ENCODE measurements at places on chromosomes 4 and X.

- DNase-seq: no peak
Measured at GRCh38 chr4:170014359-170015011, 11.7 kb downstream of the MFAP3L start.

DNA sequence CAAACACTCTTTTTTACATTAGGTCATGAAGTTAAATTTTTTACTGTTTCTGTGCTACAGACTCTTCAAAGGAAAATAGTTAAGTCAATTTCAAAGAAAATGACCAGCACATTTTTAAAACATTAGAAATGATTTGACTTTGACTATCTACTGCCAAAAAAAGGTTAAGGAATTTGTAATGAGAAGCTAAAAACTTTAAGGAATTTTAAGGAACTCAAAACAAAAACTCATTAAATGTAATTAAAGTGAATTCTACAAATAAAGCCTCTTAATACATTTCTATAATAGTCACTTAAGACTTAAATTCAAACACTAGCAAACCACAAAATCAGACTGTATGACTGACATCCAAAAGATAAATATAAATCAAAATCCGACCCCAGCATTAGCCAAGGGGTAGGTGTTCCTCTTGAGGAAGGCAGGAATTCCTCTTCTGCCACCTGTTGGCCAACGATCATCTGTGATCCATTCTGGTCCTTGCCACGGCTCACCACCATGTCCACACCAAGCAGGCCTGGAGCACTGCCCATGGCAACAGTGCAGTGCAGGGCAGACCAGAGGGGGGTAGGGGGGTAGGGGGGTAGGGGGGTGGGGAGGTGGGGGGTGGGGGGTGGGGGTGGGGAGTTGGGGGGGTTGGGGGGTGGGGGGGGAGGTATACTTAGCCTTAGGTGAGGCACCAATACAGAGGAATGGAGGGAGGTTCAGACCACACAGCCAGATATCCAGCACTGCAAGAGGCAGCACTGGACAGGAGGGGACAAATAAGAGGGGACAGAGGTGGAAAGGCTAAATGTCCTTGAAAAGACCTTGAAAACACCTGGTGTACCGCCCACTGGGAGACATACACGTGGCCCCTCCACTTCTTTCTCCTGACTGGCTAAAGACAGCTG is 287.4 kb downstream of the CHIC1 start:
- DNase-seq: no peak

- no peak for DNase-seq
Measured at GRCh38 chr4:181968371-181968770, 274.8 kb upstream of the TENM3 start.

- DNase-seq: no peak
Measured at GRCh38 chrX:109739625-109740432, 6.8 kb upstream of the ACSL4 start.

GRCh38 chrX:118225711-118226428 is 109.3 kb upstream of the KLHL13 start:
- DNase-seq: no peak

DNA sequence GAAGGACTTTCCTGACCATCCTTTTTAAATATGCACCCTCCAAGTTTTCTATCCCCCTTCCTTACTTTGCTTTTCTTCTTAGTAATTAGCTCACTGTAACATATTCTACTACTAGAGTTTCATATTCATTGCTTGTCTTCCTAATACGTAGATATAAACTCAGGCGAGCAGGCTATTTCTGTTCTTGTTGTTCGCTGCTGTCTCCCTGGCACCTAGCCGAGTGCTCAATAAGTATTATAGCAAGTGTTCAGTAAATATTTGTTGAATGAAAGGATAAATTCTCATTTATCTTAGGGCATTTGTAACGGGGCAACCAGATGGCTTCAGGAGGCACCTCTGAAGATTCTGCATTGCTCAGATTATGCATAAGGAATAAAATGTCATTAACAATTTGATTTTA is 6.8 kb upstream of the RHOH start:
- no peak for DNase-seq

GRCh38 chrX:150694738-150695410 is 1.7 kb downstream of the MTMR1 start:
- no peak for DNase-seq

- no peak for DNase-seq
Measured at GRCh38 chr4:7861440-7861881, 78.2 kb downstream of the AFAP1 start.

DNA sequence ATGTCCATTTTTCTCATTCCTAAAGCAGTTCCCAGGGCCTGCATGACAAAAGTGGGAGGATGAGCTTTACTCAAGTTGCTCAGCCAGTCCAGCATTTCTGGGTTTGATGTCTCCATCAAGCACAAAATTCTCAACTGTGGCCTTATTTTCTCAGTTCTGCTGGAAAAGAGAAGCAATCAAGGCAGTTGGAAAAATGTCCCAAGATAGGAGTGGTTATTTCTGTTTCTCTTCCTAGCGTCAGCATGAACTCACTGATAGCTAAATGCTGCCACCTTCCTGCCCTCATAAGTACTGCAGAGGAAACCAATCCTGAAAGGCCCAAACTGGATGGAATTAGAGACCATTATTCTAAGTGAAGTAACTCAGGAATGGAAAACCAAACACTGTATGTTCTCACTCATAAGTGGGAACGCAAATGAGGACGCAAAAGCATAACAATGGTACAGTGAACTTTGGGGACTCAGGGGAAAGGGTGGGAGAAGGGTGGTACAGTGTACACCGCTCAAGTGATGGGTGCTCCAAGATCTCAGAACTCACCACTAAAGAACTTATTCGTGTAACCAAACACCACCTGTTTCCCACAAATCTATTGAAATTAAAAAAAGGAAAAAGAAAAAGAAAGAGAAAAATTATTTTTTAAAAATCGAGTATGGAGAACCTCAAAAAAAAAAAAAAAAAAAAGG is 29.6 kb downstream of the ADH7 start:
- DNase-seq: peak; percentile 46

DNA sequence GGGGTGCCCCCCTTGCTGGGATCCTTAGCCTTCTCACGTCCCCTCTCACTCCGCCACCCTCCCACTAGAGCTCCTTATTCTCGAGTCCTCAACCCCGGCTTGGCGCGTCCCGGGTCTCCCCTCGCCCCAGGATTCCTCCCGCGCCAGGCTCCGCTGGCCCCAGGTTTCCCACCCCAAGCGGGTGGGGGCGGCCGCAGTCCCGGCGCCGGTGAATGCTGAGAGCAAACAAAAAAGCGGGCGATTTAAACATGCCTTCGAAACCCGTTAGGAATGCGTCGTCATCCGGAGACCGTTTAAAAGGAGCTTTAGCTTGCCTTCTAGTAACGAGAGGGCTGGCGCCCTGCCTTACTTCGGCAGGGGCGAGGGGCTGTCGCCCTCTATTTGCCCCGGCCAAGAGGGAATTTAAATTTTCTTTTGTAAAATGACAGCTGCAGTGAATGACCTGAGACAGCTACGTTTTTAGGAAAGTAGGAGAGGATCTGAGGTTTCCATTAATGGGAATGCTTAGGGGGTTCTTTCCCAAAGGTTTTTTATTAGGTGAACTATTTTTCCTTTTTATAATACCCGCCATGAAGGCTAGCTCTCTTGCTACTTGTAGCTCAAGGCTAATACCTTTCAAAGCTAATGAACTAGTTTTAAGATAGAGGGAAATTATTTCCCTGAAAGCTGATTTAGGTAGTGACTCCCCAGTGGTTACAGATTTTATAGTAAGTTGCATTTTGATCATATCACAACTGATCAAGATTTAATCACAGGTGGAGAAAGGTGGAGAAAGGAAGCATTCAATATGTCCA is 3.1 kb downstream of the JADE1 start:
- peak; percentile 25 for DNase-seq

DNA sequence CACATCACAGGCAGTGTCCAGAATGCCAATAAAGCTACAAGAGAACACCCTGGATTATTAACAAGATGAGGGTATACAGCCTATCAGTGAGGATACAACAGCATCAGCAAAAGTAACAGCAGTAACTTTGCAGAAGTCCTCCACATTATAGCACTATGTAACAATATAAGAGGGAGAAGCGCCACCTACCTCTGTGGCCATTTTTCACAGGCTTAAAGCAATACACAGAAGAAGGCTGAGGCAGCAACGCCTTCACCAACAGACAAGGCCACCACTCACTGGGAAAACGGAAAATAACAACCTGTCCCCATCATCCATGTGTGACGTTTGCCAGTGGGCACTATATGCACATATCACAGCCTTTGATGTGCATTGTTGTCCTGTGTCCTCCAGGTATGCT is 12.5 kb downstream of the RTL8B start:
- no peak for DNase-seq

DNA sequence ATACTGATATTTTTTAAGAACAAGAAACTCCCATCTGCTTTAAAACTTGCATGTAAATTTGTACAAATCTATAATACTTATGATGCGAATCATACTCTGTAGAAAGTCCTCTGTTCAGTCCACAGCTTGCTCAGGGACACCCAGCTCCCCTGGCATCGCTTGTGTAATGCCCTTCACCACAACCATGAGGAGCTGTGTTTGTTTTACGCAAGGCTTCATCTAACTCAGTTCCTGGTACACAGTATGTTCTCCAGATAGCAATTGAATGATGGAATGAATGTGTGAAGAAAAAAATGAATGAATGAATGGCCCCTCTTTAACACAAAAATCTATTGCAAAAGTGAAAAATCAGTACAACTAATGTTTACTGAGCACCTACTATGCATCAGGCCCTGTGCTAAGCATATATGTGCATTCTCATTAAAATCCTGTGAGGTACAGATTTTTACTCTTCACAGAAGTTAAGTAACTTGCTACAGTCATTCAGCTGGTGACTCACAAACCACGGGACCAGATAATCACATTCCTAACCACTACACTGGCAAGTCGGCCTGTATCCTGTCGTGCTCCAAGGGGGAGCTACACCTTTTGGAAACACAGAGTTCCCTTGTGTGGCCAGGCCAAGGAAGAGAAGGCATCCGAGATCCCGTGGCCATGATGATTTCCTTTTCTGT is 58.7 kb upstream of the KDR start:
- DNase-seq: no peak

DNA sequence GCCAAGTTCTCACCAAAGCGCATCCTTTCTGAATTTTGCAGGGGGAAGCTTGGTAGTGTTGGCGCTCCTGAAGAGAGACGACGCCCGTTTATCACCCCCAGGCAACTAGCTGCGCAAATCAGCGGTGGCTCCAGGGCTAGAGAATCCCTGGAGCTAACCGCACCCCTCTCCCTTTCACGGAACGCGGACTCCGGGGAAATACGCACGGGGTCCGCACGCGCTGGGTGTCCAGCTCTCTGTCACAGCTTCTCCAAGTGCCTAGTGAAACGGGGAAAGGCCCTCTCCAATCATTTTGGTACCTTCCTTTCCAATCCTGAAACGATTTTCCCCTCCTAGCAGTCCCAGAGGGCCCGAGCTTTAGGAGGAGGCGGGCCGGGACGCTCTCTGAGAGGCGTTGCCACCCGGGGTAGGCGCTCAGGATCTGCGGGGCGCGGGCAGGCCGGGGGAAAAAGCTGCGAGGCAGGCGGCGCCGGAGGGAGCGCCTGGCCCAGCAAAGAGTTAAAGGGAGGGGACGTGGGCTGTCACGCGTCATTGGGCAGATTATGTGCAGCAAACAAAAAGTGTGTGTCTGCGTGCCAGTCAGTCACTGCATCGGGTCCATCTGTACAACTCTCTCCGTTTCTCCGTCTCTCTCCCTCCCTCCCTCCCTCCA is at the start of gene PRDM8:
Gene PRDM8, plus strand, starts transcription at position 582 of the 652 bp plus-strand sequence. CDS start 2,578 bp downstream, outside the sequence.
- DNase-seq: no peak

DNA sequence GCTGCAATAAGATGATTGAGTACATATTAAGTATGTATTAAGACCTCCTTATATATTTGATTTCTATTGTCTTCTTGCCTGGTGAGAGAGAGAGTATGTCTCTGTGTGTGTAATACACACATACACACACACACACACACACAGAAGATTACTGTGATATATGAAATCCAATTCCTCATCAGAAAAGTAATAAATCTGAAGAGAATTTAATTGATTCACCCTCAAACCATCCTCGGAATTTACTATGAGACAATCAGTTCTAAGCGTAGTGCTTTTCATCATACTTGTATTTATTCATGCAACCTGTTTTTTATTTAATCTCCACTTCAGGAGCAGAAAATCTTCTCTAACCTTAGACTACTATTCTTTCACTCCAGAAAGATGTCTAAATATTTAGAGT is 62.3 kb upstream of the TLL1 start:
- DNase-seq: no peak

DNA sequence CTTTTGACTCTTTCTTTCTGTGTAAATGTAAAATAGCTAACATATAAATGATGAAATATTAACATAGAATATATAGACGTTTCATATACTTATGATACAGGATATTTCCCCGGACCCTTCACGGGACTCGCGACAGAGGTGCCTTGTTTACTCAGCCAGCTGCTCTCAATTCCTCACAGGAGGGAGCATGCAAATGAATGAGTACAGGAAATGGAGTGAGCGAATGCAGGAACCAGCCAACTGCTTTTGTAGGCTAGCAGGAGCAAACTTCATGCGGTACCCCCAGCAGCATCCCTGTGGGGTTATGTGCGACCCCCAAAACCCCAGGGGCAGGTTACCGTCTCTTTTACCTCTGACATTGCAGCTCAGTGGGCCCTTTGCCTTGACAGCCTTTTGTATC is 110.3 kb upstream of the PDHA2 start:
- no peak for DNase-seq

DNA sequence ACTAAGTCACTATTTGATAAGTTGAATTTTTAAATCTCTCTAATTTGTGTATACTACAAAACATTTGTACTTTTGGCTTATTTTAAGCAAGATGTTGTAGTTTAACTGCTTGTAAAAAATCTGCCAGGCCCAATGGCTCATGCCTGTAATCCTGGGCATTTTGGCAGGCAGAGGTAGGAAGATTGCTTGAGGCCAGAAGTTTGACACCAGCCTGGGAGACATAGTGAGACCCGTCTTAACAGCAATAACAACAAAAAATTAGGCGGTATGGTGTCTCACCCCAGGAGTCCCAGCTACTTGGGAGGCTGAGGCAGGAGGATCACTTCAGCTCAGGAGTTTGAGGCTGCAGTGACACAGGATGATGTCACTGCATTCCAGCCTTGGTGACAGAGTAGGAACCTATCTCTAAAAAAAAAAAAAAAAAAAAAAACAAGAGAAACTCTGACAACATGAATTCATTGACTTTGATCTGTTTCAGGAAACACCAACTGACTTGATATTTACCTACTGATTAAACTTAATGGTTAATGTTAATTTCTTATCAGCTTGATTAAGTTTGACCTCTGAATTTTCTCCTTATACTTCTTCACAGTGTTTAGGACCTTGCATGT is 8.9 kb downstream of the FHIP1A start:
- no peak for DNase-seq

DNA sequence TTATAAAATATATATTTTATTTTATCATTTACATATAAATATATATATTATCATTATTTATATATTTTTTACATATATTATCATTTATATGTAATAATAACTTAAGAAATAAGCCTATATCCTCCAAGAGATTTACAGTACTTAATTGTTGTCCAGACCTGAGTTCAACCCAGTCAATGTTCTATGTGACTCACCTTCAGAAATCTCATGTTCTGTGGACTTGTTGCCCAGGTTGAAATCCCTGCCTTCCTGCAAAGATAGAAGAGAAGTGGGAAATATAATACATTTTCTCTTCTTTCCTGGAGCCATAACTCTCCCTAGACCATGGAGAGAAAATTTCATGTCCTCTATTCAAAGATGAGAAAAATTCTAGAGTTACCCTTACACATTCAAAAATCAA is 247.3 kb downstream of the PARM1 start:
- no peak for DNase-seq

GRCh38 chr4:76630741-76631140 is 195.7 kb downstream of the SHROOM3 start:
- no peak for DNase-seq
